ENCODE measurements at places on chromosomes 5 and 9.

- no peak for DNase-seq
These were observed 231.0 kb downstream of the RAB3C start for GRCh38 chr5:58813855-58814254.

DNA sequence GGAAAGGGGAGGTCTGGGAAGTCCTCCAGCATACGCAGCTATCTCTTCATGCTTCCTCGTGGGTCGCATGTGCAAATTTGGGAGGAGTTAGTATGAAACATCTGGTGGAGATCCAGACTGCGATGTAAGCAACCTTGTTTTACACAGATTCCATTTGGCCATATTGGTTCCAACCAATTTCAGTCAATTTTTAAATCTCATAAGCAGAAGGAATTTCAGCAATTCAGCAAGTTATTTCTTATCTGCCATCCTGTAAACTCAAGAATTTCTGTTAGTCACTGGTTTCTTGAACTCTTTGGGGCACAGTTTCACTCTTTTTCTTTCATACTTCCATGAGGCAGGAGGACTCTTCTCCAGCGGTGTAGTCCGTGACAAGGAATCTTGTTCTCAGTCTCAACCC is 130.4 kb upstream of the CLINT1 start:
- DNase-seq = no peak

GRCh38 chr5:148998174-148998797 is 64.6 kb downstream of the SH3TC2 start:
- no peak for DNase-seq

- no peak for DNase-seq
These were observed 5.0 kb downstream of the PRUNE2 start for GRCh38 chr9:76900884-76901440.

- DNase-seq = no peak
These were observed 143.8 kb upstream of the MAP3K1 start for GRCh38 chr5:56671571-56671970.

DNA sequence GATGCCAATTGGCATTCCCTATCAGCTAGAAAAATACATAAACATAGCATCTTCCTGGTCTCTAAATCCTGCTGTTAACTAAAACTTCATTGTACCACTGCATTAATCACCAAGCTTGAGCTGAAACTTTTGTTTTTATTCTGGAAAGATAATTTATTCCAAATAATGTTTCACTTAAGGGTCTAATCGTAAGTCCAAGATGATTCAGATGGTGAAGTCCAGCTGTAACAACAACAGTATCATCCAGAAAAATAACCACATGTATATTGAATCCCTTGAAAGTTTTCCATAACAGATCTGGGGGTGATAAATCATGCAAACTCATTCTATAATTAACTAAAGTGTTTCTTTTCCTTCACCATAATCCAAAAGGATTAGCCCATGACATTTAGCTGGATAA is 23.9 kb downstream of the RORB start:
- no peak for DNase-seq

Measured in stimulated activated CD4-positive, alpha-beta T cell treated with anti-CD3 and anti-CD28 coated beads, Interleukin-1b, Interleukin-23, amount 100 ng/mL, for 24 hours (primary cell).